Sigmoid colon (tissue), 7 donors: ENCODE measurements at places on chromosomes 1 and 21. TPM values are rescaled to one million over a fixed set of nuclear protein-coding genes. Genes with fewer than 3 reads are reported as not detected.

- no peak overlapping the region for H3K4me3 ChIP-seq
- no peak for DNase-seq
- H3K27me3 ChIP-seq = no peaks in the 10 kb centered on the region
- H3K4me1 ChIP-seq = no peaks in the 10 kb centered on the region
Measured at GRCh38 chr1:51916587-51917405, 38.3 kb upstream of the NRDC start.

- H3K4me1 ChIP-seq = peaks cover 9% of the 10 kb centered on the region
- no peaks in the 10 kb centered on the region for H3K27me3 ChIP-seq
- no peak overlapping the region for H3K27ac ChIP-seq
- no peak for DNase-seq
- no peaks in the 10 kb centered on the region for H3K36me3 ChIP-seq
- H3K4me3 ChIP-seq = no peak overlapping the region
Measured at GRCh38 chr1:88327391-88328267, 356.4 kb upstream of the PKN2 start.

DNA sequence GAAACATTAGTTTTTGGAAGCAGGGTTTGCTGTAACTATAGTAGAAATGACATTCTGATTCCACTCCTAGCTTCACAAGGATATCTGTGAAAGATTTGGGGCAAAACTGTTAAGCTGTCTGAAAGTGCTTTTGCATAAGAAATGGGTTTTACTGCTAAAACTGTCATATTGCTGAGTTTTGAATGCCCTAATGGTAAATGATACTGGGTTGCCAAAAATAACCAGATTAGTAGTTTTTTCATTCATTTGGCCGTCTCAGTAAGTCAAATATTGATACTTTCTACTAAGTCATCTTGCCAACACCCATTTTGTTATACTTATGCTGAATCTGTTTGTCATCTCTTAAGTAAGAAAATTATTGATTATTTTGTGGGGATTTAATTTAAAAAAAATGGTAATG lies 399 bp upstream of the PTPRC start:
- H3K4me3 ChIP-seq = no peak overlapping the region
- H3K27ac ChIP-seq = no peak overlapping the region
- H3K27me3 ChIP-seq = no peaks in the 10 kb centered on the region
- no peaks in the 10 kb centered on the region for H3K4me1 ChIP-seq

BEST4 gene
- polyA plus RNA-seq = 6.0 TPM

DNA sequence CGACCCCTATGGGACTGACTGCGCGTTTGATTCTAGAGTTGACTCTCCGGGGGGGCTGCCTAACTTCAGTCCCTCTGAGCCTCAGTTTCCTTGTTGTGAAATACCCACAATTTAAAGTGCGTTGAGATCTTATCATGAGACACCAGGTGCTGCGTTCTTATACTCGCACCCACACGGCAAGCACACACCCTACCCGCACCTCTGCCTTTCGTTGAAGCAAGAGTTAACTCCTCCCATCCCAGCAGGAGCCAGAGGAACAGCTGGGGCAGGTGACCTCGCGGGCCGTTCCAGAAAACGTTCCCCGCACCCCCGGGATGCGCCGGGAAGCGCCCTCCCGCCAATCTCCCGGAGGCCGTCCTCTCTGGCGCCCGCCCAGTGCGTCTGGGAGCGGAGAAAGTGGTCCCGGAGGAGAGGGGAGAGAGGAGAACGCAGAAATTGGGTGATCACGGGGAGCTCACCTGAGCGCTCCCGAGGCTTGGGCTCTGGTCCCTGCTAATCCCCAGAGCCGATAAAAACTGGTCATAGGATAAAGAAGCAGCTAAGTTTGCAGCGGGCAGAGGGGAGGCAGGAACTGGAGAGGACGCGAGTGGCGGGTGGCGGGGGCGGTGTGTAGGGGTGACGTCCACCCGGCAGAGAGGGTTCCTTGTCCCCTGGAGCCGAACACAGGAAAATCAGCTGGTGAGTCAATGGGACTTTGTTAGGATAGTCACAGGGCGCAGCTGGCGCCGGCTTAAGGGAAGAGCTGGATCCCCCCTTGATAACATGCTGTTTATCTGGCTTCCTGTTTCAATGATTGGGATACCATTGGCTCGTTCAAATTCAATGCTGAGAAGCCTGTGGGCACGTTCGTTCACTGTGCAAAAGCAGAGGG lies 869 bp downstream of the NAV1 start:
- peak; percentile 87 for DNase-seq
- H3K27ac ChIP-seq = peak overlapping the region; percentile 88
- H3K36me3 ChIP-seq = no peaks in the 10 kb centered on the region
- H3K27me3 ChIP-seq = no peaks in the 10 kb centered on the region

GRCh38 chr1:152707860-152708259 lies at the start of gene LCE4A:
Gene LCE4A (plus strand): TSS chr1:152708160. CDS start chr1:152709076, 916 bp downstream.
- no peak within 1 kb of the TSS for H3K4me3 ChIP-seq
- H3K4me1 ChIP-seq = no peaks in the 10 kb centered on the region
- no peak within 1 kb of the TSS for H3K27ac ChIP-seq

GRCh38 chr1:156904187-156904959 lies 10.9 kb downstream of the PEAR1 start:
- no peak overlapping the region for H3K27ac ChIP-seq
- no peaks in the 10 kb centered on the region for H3K4me1 ChIP-seq
- H3K36me3 ChIP-seq = no peaks in the 10 kb centered on the region
- no peaks in the 10 kb centered on the region for H3K27me3 ChIP-seq

- no peak overlapping the region for H3K4me3 ChIP-seq
- DNase-seq = no peak
- H3K27me3 ChIP-seq = peaks cover 8% of the 10 kb centered on the region
- no peaks in the 10 kb centered on the region for H3K4me1 ChIP-seq
Measured at GRCh38 chr1:5430136-5430535, 562.1 kb downstream of the NPHP4 start.

GRCh38 chr1:94883691-94884090 lies 43.2 kb downstream of the CNN3 start:
- H3K27ac ChIP-seq = peak overlapping the region; percentile 81
- H3K36me3 ChIP-seq = no peaks in the 10 kb centered on the region
- DNase-seq = no peak
- no peaks in the 10 kb centered on the region for H3K27me3 ChIP-seq
- peaks cover 12% of the 10 kb centered on the region for H3K4me1 ChIP-seq
- no peak overlapping the region for H3K4me3 ChIP-seq

AIM2 gene
- polyA plus RNA-seq = 1.6 TPM

DNA sequence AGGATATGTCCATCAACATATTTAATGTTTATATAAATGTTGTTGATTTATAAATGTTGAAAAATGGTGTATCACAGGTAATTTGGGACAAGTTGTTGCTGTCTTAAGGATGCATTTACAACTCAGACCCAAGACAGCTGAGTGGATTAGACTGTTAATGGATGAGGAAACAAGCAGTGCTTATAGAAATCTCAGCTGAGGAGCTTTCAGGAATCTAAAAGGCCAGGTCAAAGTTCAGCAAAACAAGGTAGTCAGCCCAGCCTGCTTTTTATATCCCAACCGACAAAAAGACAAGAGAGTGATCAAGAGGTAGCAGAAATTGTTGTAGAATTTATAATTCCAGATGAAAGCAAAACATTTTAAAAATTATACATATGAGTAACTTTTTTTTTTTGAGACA lies 16.6 kb upstream of the USP1 start:
- no peaks in the 10 kb centered on the region for H3K27me3 ChIP-seq
- H3K36me3 ChIP-seq = no peaks in the 10 kb centered on the region
- H3K4me1 ChIP-seq = no peaks in the 10 kb centered on the region
- no peak for DNase-seq
- H3K27ac ChIP-seq = no peak overlapping the region

DDR2 gene
- polyA plus RNA-seq = 18.0 TPM

GRCh38 chr1:25618433-25618808 lies 1.8 kb downstream of the MAN1C1 start:
- peak overlapping the region; percentile 73 for H3K4me3 ChIP-seq
- H3K27ac ChIP-seq = peak overlapping the region; percentile 79

- no peaks in the 10 kb centered on the region for H3K36me3 ChIP-seq
- no peak overlapping the region for H3K27ac ChIP-seq
- H3K4me1 ChIP-seq = no peaks in the 10 kb centered on the region
- H3K27me3 ChIP-seq = no peaks in the 10 kb centered on the region
- H3K4me3 ChIP-seq = no peak overlapping the region
Measured at GRCh38 chr1:64093941-64094340, 109.5 kb upstream of the UBE2U start.

- no peak for DNase-seq
- no peak overlapping the region for H3K4me3 ChIP-seq
- no peak overlapping the region for H3K27ac ChIP-seq
- H3K27me3 ChIP-seq = no peaks in the 10 kb centered on the region
- no peaks in the 10 kb centered on the region for H3K36me3 ChIP-seq
Measured at GRCh38 chr1:116586741-116587143, 15.9 kb upstream of the CD58 start.

- H3K27ac ChIP-seq = no peak overlapping the region
- no peak for DNase-seq
- H3K36me3 ChIP-seq = no peaks in the 10 kb centered on the region
- H3K27me3 ChIP-seq = no peaks in the 10 kb centered on the region
- H3K4me1 ChIP-seq = no peaks in the 10 kb centered on the region
- no peak overlapping the region for H3K4me3 ChIP-seq
Measured at GRCh38 chr21:23639721-23640120, 1967.6 kb downstream of the MRPL39 start.

DNA sequence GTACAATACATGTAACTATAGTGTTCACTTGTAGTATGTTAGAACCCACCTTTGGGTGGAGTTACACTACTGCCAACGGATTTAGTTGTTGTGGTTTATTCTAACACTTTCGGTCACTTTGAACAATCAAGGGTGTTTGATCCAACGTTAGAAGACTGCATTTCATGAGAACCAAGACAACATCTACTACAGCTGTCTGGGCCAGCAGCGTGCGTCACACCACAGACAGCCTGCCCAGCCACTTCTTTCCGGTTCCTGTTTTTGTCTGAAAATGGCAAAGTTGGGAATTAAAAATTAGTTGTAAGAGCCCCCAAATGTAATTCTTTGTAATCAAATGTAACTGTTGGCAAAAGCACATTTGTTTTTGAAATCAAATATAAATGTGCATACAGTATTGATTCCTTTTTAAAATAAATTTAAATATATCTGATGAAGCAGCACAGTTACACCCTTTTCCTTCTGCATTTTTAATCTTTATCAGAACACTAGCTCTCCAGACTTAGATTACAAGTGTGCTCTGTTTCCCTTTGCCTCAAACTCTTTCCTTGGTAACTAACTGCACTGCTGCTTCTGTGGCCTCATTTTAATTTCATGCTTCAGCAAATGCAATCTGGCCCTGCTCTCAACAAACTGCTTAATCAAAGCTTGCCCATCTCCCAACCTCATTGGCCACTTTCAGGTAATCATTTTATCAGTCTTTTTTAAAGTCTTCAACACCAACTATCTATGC lies 86.6 kb upstream of the DPH5 start:
- H3K4me1 ChIP-seq = no peaks in the 10 kb centered on the region
- H3K27me3 ChIP-seq = no peaks in the 10 kb centered on the region
- DNase-seq = peak; percentile 65
- no peak overlapping the region for H3K4me3 ChIP-seq

- no peaks in the 10 kb centered on the region for H3K27me3 ChIP-seq
- no peak overlapping the region for H3K4me3 ChIP-seq
- DNase-seq = no peak
Measured at GRCh38 chr1:55894521-55894920, 679.4 kb upstream of the USP24 start.

- H3K27ac ChIP-seq = no peak overlapping the region
- no peaks in the 10 kb centered on the region for H3K36me3 ChIP-seq
Measured at GRCh38 chr1:26291433-26291832, 11.5 kb downstream of the SH3BGRL3 start.

CR1L gene
- 0.73 TPM for polyA plus RNA-seq

RNU1-4 gene
- polyA plus RNA-seq = not detected

DNA sequence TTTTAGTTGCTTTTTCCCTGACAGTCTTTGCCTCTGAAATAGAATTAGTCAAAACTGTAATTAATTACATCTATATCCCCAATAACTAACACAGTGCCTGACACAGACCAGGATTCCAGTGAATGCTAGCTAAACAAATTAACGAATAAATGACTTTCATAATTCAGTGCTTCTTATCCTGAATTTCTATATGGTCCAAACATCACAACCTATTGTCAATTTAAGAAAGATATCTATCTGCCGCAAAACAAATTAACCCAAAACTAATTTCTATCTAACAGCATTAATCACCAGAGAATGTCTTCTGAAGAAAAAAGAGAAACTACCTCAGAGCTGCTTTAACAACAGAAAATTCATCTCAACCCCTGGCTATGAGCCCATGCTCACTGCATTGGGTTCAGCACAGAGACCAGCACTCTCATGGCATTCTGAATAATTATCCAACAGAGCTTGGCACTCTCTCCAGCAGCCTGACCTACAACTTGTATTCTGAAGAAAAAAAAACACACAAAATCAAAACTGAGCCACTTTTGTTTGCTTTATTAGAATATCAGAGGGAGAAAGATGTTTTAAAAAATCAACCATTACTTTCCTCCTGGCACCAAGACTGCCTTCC lies 547.3 kb upstream of the BEND5 start:
- no peaks in the 10 kb centered on the region for H3K36me3 ChIP-seq
- no peaks in the 10 kb centered on the region for H3K27me3 ChIP-seq
- H3K4me3 ChIP-seq = no peak overlapping the region
- no peaks in the 10 kb centered on the region for H3K4me1 ChIP-seq
- H3K27ac ChIP-seq = no peak overlapping the region

DNA sequence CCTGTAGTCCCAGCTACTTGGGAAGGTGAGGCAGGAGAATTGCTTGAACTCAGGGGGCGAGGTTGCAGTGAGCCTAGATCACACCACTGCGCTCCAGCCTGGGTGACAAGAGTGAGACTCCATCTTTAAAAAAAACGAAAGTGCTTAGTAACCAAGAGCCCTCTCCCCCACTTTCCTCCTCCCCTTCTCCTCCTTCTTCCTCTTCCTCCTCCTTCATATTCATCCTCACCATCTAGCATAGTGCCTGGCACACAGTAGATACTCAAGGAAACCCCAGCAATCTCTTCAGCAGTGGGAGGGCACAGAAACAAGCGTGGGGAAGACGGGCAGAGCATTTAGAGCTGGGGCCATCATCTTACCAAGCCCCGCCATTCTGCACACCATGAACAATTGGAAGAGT lies 119.4 kb upstream of the SLC45A1 start:
- no peaks in the 10 kb centered on the region for H3K27me3 ChIP-seq
- no peak overlapping the region for H3K4me3 ChIP-seq
- no peak for DNase-seq
- H3K27ac ChIP-seq = peak overlapping the region; percentile 92
- H3K36me3 ChIP-seq = no peaks in the 10 kb centered on the region

UBL4B gene
- polyA plus RNA-seq = 0.06 TPM

GRCh38 chr1:221740993-221741702 lies 741 bp downstream of the DUSP10 start:
- peak overlapping the region; percentile 71 for H3K4me3 ChIP-seq
- peak; percentile 76 for DNase-seq
- no peaks in the 10 kb centered on the region for H3K4me1 ChIP-seq
- peak overlapping the region; percentile 96 for H3K27ac ChIP-seq
